EH (cell line): ENCODE measurements at places on chromosomes 5 and 9.

DNA sequence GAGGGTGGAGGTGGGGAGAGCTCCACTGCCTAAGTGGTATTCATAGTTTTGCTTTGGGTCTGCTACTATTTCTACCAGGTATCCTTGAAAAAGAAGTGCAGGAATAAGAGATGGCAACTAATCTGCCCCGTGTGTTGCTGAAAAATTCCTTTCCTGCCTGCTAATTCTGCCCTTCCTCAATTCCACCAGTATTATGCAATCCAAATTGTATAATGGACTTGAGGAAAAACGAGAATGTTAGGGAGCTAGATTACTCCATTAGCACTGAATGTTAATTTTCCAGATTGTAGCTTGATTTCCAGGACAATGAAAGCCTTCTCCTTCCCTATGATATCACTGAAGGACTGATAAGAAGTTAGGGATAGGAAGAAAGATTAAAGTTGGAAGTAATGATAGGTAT, 16.9 kb downstream of the ADAM19 start:
- peak; percentile 53 for DNase-seq

GRCh38 chr5:159509002-159509660, 178.8 kb upstream of the IL12B start:
- peak; percentile 75 for DNase-seq

DNA sequence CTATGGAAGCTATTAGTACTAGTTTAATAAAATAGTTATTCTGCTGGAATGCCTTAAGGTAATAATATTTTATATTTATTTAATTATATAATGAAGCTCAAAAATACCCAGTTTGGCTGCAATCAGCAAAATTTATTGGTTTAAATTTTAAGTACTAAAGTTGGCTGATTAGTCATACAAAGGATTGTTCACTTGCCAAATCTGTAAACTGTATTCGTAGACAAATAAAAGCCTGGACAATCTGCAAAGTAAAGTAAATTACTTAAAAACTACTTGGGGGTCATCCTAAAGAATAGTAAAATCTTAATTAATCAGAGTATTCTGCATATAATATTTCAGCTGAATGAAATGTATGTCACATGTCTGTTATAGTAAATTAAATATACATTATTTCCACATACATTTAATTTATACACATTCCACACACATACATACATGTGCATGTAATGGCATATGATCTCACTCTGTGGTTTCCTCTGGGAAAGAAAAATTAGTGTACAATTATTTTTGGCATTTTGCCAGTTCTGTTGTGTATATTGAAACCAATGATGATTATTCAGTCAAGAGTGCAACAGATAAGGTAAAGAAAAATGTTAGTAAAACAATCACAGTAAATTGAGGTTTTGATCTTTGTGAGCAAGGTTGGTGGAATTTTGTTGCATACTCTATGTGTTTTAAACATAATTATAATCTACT, 455.9 kb downstream of the CDH9 start:
- DNase-seq = no peak

DNA sequence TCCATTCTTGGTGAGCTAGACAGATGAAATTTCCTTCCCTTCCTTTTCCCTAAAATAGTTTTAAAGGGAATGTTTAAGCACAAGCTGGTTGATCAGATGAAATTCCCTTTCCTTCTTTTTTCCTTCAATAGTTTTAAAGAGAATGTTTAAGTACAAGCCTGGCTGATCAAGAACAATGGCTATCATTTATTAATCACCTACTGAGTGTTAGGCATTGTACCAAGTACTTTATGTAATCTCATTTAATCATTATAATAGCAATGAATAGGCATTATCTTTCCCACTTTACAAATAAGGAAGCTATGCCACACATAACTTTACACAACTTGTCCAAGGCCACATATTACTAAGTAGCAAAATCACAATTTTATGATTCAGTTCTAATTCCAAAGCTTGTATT, 152.0 kb upstream of the ACOT12 start:
- no peak for DNase-seq

DNA sequence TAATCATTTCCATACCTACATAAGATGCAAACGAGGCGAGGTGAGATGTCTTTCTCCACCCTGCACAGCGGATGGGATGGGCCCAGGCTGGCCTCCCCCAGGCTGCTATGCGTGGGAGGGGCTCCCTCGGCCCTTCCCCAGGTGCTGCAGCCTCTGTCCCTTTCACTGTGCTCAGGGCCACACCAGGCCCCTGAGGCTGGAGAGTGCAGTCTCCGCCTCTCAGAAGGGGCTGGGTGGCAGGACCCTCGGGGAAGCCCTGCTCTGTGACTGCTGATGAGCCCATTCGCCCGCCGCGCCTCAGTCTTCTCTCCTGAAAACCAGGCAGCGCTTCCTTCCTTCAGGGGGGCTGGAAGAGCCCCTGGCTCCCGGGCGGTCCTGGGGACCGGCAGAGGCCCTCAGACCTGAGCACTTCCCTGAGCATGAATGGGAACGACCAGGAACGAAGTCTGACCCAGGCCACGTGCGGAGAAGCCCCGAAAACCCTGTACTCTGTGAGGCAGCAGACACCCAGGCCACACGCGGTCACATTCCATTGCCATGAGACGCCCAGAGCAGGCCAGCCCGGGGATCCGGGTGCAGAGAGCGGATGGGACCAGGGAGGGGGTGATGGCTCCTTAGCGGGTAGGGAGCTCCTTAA, 21.9 kb upstream of the NOTCH1 start:
- DNase-seq = peak; percentile 94

GRCh38 chr9:23683611-23684061, 142.4 kb downstream of the ELAVL2 start:
- peak; percentile 0 for DNase-seq

DNA sequence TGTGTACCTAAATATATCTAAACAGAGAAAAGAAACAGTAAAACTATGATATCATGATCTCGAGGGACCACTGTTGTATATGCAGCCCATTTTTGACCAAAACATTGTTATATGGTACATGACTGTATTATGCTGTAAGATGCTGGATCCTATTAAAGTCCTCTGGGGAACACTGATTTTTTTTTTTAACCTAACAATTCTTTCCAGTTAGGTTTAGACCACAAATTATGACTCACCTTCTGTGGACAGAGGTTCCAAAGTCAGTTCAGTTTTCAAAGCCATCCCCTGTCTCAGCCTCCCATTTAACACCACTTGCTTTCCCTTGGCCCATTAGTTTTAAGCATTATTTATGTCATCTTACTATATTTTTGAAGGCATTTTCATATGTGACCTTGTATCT, 27.1 kb downstream of the TRMO start:
- DNase-seq = no peak

GRCh38 chr9:84393266-84393950, 52.9 kb upstream of the SLC28A3 start:
- DNase-seq = no peak

DNA sequence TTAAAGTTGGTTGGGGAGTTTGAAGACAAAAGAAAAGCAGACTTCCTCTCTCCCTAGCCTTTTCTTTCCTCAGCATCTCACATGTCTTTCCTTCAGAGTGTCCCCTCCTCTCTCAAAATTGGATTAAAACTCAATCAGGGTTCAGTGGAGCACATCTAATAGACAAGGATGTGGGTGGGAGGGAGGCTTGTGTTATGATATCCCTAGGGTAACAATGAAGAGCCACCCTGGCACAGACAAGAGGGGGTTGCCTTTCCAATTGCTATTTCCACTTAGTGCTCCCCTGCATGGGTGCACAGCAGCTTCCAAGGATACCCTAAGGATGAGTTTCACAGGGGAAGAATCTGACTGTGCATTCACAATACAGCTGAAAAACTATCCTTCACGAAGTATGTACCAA, 585.2 kb upstream of the C9orf72 start:
- DNase-seq = no peak
